ENCODE measurements at places on chromosomes 5 and 9. TPM values are rescaled to one million over a fixed set of nuclear protein-coding genes. Genes with fewer than 3 reads are reported as not detected.

Gene GRXCR2
- not detected for total RNA-seq

DNA sequence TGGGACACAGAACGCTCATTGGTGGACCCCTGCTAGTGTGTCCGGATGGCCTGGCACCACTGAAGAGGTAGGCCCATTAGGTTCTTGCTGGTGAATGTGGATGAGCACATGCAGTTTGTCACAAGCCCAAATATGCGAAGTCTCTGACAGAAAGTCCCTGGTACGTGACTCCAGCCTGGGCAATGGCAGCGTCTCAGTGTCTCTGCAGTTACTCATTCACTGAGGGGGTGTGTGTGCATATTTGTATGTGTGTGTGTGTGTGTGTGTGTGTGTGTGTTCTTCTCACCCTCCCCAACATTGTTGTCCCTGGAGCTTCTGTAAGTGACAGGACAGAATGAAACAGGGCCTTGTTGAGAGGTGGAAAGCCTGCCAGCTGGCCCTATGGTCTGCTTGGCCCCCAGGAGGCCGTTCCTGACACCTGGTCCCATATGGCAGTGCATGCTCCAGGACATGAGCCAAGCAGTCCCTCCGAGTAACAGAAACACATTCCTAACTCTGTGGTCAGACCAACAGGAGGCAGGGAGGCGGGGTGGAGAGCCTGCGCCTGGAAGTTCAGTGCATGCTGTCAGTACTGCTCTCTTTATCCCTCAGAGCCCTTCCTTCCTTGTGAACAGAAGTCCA is 169.9 kb downstream of the SLC28A3 start:
- H3K36me3 ChIP-seq, result no peaks in the 10 kb centered on the region
- DNase-seq, result no peak
- no peak overlapping the region for H3K4me3 ChIP-seq
- H3K27me3 ChIP-seq, result peaks cover 1% of the 10 kb centered on the region
- H3K27ac ChIP-seq, result no peak overlapping the region

Gene PSAT1
- 110 TPM for total RNA-seq

DNA sequence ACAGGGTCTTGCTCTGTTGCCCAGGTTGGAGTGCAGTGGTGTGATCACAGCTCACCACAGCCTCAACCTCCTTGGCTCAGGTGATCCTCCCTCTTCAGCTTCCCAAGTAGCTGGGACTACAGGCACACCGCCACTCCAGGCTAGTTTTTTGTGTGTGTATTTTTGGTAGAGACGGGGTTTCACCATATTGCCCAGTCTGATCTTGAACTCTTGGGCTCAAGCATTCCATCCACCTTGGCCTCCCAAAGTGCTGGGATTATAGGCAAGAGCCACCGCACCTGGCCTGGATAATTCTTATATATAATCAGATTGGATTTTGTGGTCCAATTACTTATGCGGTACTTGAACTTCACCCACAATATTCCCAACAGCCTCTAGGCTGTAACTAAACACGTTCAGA is 19.8 kb downstream of the CCDC69 start:
- H3K27me3 ChIP-seq, result no peaks in the 10 kb centered on the region
- H3K4me3 ChIP-seq, result no peak overlapping the region
- peaks cover 56% of the 10 kb centered on the region for H3K36me3 ChIP-seq
- no peak overlapping the region for H3K27ac ChIP-seq

- H3K4me3 ChIP-seq, result no peak overlapping the region
- no peak overlapping the region for H3K27ac ChIP-seq
- peaks cover 1% of the 10 kb centered on the region for H3K27me3 ChIP-seq
- no peaks in the 10 kb centered on the region for H3K4me1 ChIP-seq
These were observed 48.2 kb downstream of the EQTN start for GRCh38 chr9:27248702-27249101.

DNA sequence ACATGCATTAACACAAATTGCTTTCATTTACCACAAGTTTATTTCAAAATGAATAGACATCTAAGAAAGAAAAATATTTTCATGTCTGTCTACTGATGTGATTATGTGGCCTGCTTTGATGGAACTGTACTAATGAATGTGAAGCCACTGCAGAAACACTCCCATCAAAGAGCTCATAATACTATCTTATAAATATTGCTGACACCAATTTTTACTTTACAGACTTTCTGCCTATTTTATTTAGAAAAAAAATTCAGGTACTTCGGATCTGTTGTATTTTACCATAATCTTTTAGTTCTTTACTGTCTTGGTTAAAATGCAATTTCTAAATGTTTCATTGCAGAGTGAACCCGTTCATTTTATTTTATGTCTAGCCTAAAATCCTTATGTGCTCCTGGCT is 281.9 kb downstream of the ICE1 start:
- H3K4me3 ChIP-seq, result no peak overlapping the region
- no peak overlapping the region for H3K27ac ChIP-seq
- no peak for DNase-seq
- peaks cover 3% of the 10 kb centered on the region for H3K4me1 ChIP-seq
- peaks cover 3% of the 10 kb centered on the region for H3K27me3 ChIP-seq
- H3K36me3 ChIP-seq, result no peaks in the 10 kb centered on the region

DNA sequence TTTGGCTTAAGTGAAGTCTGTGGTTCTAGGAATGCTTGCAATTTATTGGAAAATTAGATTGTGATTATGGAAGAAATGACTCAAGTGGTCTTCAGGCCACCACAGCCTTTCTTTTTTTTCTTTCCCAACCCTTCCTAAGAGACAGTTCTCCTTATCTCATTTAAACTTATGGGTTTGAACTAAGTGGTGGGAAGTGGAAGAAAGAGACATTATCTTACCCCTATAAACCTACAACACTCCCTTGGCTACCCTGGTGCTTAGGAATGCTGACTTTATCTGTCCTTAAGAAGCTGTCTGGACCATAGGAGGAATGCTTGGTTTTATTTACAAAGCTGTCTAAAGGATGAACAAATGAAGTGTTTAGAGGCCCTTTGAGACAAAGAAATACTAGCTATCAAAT is 5.1 kb upstream of the ERAP1 start:
- H3K4me1 ChIP-seq, result peaks cover 78% of the 10 kb centered on the region
- no peaks in the 10 kb centered on the region for H3K36me3 ChIP-seq
- H3K4me3 ChIP-seq, result no peak overlapping the region
- no peak overlapping the region for H3K27ac ChIP-seq

- peak overlapping the region; percentile 90 for H3K27ac ChIP-seq
- no peaks in the 10 kb centered on the region for H3K27me3 ChIP-seq
- DNase-seq, result peak; percentile 88
- H3K4me3 ChIP-seq, result peak overlapping the region; percentile 51
- peaks cover 40% of the 10 kb centered on the region for H3K4me1 ChIP-seq
- peaks cover 69% of the 10 kb centered on the region for H3K36me3 ChIP-seq
These were observed 39.0 kb downstream of the SMARCA2 start for GRCh38 chr9:2053883-2054845.

GRCh38 chr9:108163321-108164005 is 673.9 kb upstream of the KLF4 start:
- DNase-seq, result no peak
- H3K27me3 ChIP-seq, result no peaks in the 10 kb centered on the region
- H3K4me3 ChIP-seq, result no peak overlapping the region
- no peaks in the 10 kb centered on the region for H3K36me3 ChIP-seq
- H3K27ac ChIP-seq, result no peak overlapping the region

Gene GABRA1
- total RNA-seq, result not detected

Gene SLC45A2
- not detected for total RNA-seq

DNA sequence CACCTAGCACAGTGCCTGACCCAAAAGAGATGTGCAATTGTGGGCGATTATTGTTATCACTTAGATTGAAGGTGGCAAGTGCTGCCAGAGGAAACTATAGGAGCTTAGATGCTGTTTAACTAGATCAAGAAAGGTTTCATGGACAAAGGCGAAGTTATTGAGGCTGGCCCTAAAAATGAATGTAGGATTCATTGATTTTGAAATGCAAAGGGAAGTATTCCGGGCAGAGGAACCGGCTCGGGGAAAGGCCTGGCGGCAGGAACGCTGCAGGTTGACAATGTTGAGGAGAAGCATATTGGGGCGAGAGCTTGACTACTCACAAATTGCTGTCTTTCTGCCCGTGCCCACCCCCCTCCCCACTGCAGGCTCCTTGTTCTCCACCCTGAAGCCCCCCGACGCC is 37.4 kb upstream of the TTC1 start:
- H3K27ac ChIP-seq, result no peak overlapping the region
- peaks cover 9% of the 10 kb centered on the region for H3K4me1 ChIP-seq
- H3K27me3 ChIP-seq, result peaks cover 56% of the 10 kb centered on the region

Gene DMRTA1
- total RNA-seq, result not detected

DNA sequence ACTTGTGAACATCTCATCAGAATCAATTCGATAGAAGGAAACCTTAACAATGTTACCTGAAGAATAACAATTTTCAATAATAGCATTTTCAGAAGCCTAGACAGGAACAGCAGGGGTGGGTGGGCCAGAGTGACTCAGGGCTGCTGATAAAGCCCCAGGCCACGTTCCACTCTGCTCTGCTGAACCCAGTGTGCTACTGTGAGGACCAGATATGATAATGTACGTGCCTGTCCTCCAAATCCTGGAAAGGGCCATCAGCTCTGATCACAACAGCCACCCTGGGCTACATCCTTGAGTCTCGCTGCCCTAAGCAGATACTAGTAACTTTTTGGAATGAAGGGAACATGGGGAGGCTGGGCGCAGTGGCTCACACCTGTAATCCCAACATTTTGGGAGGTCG is 91.3 kb downstream of the PRRT1B start:
- no peaks in the 10 kb centered on the region for H3K27me3 ChIP-seq
- DNase-seq, result no peak
- peak overlapping the region; percentile 77 for H3K27ac ChIP-seq
- peaks cover 22% of the 10 kb centered on the region for H3K4me1 ChIP-seq
- H3K36me3 ChIP-seq, result peaks cover 54% of the 10 kb centered on the region

- peaks cover 16% of the 10 kb centered on the region for H3K36me3 ChIP-seq
- H3K4me1 ChIP-seq, result peaks cover 29% of the 10 kb centered on the region
- H3K27ac ChIP-seq, result no peak overlapping the region
- no peaks in the 10 kb centered on the region for H3K27me3 ChIP-seq
These were observed 174.0 kb downstream of the ARHGAP26 start for GRCh38 chr5:142944140-142944539.
